GM03348 (cell line): ENCODE measurements at places on chromosomes 7 and 10.

DNA sequence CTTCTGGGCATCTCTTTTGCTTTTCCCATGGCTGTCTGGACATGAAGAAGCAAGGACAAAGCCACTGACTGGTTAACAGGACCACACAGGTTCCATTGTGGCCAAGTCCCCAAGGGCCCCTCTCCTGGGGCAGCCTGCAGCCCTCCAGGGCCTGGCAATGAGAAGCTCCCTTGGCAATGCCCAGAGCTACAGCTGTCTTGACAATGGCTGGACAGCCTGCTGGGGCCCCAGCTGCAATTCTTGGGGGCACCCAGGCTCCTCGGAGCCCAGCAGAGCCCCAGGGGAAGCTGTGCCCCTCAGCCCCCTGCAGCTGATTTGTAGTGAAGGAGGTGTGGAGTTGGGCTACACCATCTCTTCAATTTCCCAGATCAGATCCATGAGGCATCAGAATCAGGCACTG lies 384.9 kb upstream of the PODXL start:
- no peak for DNase-seq

DNA sequence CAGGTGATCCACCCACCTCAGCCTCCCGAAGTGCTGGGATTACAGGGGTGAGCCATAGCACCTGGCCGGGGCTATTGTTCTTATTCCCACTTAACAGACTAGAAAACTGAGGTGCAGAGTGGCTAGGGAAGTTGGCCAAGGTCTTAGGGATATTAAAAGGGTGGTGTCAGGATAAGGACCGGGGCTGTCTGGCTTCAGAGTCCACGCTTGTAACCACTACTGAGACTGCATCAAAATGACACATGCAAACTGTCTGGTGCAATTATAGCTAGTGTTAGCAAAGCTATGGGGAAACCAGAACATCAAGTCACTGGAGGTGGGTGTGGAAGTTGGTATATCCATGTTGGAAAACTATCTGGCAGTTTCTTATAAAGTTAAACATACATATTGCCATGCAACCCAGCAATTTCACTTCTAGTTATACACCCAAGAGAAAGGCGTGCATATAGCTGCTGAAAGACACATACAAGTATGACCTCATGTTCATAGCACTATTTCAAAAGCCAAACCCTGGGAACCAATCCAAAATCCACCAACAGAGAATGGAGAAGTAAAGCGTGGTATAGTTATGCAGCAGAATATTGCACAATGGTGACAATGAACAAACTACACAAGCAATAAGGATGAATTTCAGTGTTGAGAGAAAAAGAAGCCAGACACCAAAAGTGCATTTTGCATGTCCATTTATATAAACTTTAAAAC lies 33.9 kb upstream of the EEPD1 start:
- peak; percentile 83 for DNase-seq

DNA sequence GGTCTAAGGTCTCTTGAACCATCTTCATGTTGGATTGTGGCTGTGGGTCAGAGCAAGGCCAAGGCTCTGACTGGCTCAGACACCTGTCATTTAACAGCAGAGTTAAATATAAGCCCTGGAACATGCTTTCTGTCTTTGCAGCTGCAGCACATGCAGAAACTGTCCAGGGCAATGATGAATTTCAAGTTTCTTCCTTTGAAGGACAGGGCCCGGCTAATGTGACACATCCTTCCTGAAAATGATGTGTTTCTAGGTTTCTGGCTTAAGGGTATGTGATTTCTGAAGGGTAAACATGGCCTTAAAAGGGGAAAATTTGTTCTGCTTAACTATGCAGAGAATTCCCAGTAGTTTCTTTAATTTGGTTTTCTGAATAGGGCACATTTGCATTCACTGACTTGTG lies 34.0 kb upstream of the SLC35B4 start:
- DNase-seq, result no peak

GRCh38 chr10:114706458-114707055 lies 48.5 kb upstream of the ABLIM1 start:
- no peak for DNase-seq

DNA sequence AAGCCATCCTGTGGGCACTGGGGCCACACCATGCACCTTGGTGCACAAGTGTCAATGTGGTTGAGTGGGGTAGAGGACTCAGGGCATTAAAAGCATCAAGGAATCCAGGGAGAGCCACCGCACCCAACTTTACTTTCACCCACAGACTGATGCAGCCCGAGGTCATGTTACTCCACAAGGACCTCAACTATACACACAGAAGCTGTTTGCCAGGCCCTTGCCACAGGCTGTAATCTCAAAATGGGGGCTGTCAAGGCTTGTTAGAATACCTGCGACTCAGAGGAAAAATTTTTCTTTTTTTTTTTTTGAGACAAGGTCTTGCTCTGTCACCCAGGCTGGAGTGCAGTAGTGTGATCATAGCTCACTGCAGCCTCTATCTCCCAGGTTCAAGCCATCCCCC lies 26.5 kb upstream of the KCTD7 start:
- no peak for DNase-seq

GRCh38 chr10:71597821-71598498 lies 121.6 kb downstream of the C10orf105 start:
- DNase-seq, result peak; percentile 57

DNA sequence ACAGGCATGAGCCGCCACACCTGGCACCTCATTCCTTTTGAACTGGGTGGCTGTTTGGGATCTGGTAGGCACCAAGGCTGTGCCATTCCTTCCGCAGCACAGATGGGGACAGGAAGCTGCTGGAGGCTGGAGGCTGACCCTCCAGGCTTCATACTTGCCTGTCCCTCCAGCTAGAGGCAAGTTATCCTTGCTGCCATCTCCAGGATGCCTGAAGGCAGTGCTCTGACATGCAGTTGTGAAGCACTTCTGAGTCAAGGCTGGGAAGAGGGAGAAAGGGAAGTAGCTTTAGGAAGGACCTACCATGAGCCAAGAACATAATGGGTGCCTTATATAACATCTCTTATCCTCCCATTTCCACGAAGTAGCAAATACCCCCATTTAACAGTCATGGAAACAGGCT lies 9.5 kb downstream of the MARVELD1 start:
- DNase-seq, result no peak

- DNase-seq, result peak; percentile 31
Measured at GRCh38 chr7:81846398-81846797, 76.6 kb upstream of the HGF start.

DNA sequence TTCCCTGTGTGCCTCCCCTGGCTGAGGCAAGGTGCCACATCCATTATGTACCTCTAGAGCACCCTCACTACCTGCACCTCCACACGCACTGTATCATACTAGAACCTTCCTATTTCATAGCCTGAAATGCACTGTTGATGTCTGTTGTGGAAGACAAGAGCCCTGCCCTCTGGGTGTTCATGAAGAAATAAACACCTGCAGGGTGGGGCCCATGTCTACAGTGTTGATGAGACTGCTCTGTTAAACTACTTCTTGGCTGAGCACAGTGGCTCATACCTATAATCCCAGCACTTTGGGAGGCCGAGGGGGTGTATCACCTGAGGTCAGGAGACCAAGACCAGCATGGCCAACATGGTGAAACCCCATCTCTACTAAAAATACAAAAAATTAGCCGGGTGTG lies 14.0 kb downstream of the SORBS1 start:
- no peak for DNase-seq

- DNase-seq, result no peak
Measured at GRCh38 chr7:18201350-18201749, 173.7 kb upstream of the PRPS1L1 start.

- DNase-seq, result no peak
Measured at GRCh38 chr7:52719677-52720076, 315.8 kb upstream of the POM121L12 start.
